Endothelial cell of umbilical vein (primary cell): ENCODE measurements at places on chromosomes 16 and 17. TPM values are rescaled to one million over a fixed set of nuclear protein-coding genes. Genes with fewer than 3 reads are reported as not detected.

CLEC3A gene
- polyA plus RNA-seq: not detected in 2 replicates

GJD3 gene
- polyA plus RNA-seq: 0.10 TPM in 1 of 2 replicates, not detected in the other

ATP2C2 gene
- not detected in 2 replicates for polyA plus RNA-seq

ZNF385C gene
- 0.07 TPM in 1 of 2 replicates, not detected in the other for polyA plus RNA-seq

- H3K36me3 ChIP-seq: no peaks in the 10 kb centered on the region
- H3K27me3 ChIP-seq: no peaks in the 10 kb centered on the region
- H3K4me3 ChIP-seq: no peak overlapping the region
These were observed 84.3 kb downstream of the RTN4RL1 start for GRCh38 chr17:1940810-1941185.

DNA sequence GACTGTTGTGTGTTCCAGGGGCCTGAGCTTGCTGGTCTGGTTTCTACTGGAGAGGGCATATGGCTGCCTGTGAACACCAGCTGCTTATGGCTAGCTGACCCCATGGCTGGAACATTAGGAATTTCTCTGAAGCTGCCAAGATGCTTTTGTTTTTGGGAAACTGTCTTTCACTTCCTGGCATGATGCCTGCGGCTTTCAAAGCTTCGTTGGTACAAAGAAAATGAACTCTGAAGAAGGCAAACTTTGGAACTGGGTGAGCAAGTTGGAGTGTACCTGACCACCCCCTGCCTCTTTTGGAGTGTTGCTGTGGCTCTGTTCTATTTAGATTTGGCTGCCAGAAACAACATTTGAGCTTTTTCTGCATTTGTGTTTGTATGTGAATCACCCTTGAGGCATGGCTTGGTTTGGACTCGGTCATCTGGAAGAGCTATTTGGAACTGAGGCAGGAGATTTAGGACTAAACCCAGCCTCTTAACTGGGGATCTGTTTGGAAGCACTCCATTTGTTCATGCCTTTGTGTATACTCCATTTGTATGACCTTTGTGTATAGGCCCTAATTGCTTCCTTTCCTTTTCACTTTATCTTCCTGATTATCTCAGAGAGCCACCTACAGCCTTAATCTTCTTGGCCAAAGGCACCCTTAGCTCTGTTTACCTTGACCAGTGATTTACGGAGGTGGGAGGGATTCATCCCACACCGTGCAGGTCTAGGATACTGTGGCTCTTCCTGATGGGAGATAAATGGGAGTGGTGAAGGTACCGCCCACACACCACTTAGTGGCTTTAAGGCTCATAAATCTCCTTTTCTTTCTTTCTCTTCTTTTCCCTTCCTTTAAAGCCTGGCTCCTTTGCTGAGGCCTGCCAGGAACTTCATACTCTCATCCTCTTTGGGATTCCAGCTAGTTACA lies 7.3 kb upstream of the CPHXL start:
- H3K36me3 ChIP-seq: no peaks in the 10 kb centered on the region
- no peak overlapping the region for H3K27ac ChIP-seq
- H3K27me3 ChIP-seq: no peaks in the 10 kb centered on the region
- DNase-seq: no peak
- no peaks in the 10 kb centered on the region for H3K4me1 ChIP-seq

- H3K4me3 ChIP-seq: no peak overlapping the region
- DNase-seq: no peak
- H3K36me3 ChIP-seq: peaks cover 17% of the 10 kb centered on the region
- H3K4me1 ChIP-seq: no peaks in the 10 kb centered on the region
- H3K27me3 ChIP-seq: no peaks in the 10 kb centered on the region
- H3K27ac ChIP-seq: no peak overlapping the region
These were observed 17.5 kb downstream of the ZNF18 start for GRCh38 chr17:11979795-11980194.

DNA sequence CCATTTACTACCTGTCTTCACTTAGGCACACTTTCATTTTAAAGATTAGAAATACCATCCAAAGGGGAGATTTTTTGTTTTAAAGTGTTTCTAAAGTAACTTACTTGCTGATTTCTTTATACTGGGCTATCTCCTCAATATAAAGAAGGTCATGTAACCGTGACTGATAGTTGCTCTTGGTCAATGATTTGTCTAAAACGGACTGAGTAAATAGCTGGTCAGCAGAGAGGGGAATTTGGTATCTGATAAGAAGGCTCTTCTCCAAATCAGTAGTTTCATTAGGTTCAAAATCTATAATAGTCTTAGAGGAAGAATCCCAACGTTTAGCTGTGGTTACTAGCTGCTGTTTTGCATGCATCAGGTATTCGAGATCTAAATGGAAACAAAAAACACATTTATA lies 66.4 kb downstream of the HELZ start:
- no peak overlapping the region for H3K27ac ChIP-seq
- H3K36me3 ChIP-seq: peaks cover 8% of the 10 kb centered on the region
- H3K27me3 ChIP-seq: no peaks in the 10 kb centered on the region

DNA sequence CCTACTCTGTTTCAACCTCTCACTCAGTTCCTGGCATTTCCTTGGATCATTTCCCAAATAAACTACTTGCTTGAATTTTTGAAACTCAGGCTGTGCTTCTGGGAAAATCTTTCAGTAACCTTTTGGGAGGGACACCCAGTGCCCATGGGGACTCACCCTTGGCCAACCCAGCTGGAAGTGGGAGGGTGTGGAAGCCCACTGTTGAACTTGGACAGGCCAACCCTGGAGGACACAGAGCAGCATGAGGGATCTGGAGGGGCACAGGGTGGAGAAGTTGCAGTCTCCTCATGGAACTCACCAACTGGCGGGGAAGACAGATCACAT lies 11.2 kb downstream of the RTN4RL1 start:
- no peaks in the 10 kb centered on the region for H3K36me3 ChIP-seq
- no peak overlapping the region for H3K27ac ChIP-seq
- H3K4me1 ChIP-seq: no peaks in the 10 kb centered on the region
- DNase-seq: no peak

DNA sequence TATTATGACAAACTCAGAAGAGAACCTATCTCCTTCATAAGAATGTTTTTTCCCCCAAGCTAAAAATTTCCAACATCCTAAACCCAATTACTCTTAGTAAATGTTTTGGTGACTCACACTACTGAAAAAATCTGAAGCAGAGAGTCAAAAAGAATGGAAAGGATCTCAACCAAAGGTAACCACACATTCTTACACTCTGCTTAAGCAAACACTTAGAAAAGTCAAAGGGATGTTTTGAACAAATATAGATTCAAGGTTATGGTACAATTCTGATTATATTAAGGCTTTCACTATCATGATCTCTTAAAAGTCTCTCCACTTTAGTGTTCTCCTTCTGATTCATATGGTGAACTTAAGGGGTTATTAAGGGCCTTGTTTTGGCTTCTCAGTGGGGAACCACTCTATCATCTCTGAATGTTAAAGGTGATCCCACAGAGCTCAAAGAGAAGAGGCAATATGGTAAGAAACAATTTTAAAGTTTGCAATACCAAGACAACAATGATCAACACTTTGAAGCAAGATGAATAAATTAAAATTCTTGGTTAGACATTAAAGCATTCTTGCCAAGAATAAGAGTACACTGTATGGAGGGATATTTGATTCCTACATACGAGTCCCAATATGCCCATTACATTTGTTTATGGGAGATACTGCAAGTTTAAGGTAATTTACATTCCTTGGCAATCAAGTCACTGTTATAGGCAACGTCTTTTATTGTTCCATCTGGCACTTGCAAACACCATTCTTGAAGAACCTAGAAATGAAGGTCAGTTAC lies 69.2 kb downstream of the CDC27 start:
- peaks cover 3% of the 10 kb centered on the region for H3K36me3 ChIP-seq
- H3K27me3 ChIP-seq: no peaks in the 10 kb centered on the region
- no peak overlapping the region for H3K27ac ChIP-seq
- no peak overlapping the region for H3K4me3 ChIP-seq
- DNase-seq: no peak

- H3K4me1 ChIP-seq: no peaks in the 10 kb centered on the region
- H3K36me3 ChIP-seq: no peaks in the 10 kb centered on the region
- no peaks in the 10 kb centered on the region for H3K27me3 ChIP-seq
- no peak overlapping the region for H3K4me3 ChIP-seq
These were observed 227.2 kb upstream of the MON1B start for GRCh38 chr16:76963614-76964315.

GRCh38 chr16:75105306-75106061 lies 11.1 kb downstream of the LDHD start:
- H3K27ac ChIP-seq: no peak overlapping the region
- peaks cover 3% of the 10 kb centered on the region for H3K36me3 ChIP-seq
- no peak for DNase-seq
- H3K27me3 ChIP-seq: no peaks in the 10 kb centered on the region
- no peak overlapping the region for H3K4me3 ChIP-seq

DNA sequence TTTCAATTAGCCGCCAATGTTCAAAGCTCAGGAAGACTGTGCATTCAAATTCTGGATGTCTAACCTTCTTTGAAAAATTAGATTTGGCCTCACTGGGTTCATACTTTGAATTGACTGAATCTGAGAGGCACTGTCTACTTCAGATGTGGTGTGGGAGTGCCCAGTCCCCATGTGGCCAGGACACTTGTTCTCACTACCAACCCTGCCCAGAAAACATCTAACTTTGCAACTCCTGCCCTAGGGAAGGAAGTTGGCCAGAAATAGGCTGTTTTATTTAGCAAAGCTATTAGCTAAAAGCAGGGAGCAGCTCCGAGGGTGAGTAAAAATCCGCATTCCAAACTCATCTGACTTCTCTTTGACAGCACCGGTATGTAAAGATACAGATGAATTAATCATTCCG lies 86.3 kb downstream of the XYLT1 start:
- H3K4me3 ChIP-seq: no peak overlapping the region
- no peak overlapping the region for H3K27ac ChIP-seq
- H3K36me3 ChIP-seq: no peaks in the 10 kb centered on the region
- no peak for DNase-seq
- peaks cover 13% of the 10 kb centered on the region for H3K4me1 ChIP-seq
- peaks cover 4% of the 10 kb centered on the region for H3K27me3 ChIP-seq
